ENCODE measurements at places on chromosomes 7 and 10.

- no peak for ATAC-seq
Observed at GRCh38 chr7:121079425-121080169, 91.1 kb downstream of the CPED1 start.

DNA sequence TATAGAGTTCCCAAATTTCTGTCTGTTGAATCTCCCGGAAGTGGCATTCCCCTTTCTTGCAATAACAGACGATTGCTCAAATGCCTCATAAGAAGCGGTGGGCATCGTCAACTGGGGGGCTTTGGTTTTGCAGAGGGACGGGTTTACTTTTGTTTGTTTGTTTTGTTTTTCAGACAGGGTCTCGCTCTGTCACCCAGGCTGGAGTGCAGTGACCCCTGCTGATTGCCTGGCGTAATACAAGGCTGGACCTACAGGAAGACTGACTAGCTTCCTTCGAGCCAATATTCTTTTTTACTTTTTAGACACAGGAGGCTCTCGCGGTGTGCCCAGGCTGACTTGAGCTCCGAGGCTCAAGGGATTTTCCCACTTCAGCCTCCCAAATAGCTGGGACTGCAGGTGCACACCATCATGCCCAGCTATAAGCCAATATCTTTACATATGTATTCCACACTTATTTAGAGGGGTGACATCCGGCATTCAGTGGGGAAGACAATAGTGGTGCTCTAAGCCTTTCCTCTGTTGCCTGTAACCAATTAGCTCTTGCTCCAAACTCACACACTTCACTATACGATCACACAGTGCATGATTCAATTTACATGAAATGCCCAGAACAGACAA is 58.1 kb downstream of the FHIP2A start:
- ATAC-seq, result peak; percentile 55

GRCh38 chr10:12252882-12253546 is 57.0 kb downstream of the CDC123 start:
- no peak for ATAC-seq

- no peak for ATAC-seq
Observed at GRCh38 chr10:71094712-71095390, 117.5 kb upstream of the UNC5B start.
